IPS DF 6.9 (cell line): ENCODE measurements at places on chromosomes 3 and 15.

GRCh38 chr15:74812533-74812932 is at the start of gene LMAN1L:
TSS of gene LMAN1L (plus strand) at chr15:74812835. CDS start at chr15:74812855, 20 bp downstream.
- no peak for DNase-seq

DNA sequence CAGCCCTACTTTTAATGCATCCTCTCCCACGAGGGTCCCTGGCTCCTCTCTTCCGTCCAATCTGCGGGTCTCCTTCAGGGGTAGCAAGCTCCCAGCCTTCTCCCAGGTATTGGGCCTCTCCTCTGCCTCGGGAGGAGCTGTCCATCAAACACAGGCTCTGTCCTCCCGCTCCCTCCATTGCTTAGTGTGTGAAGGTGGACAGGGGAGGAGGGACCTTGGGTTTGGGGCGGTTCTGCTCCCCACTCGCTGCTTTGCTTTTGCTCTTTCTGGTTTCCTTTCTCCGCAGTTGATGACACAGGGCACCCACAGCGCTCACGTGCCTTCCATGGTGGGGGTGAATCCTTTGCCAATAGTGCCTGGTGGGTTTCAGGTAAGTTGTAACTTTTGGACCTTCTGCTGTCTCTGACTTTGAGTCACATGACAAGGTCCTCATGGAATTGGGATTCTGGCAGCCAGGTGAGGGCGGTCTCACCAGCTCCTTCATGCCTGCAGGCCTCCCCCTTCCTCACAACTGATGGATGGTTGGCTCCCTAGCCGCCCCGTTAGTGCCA is 18.9 kb downstream of the MUC20 start:
- no peak for DNase-seq

GRCh38 chr15:45499426-45499825 is 23.1 kb downstream of the SLC30A4 start:
- DNase-seq, result no peak

GRCh38 chr15:42707068-42707467 is 29.9 kb downstream of the CDAN1 start:
- DNase-seq, result no peak

DNA sequence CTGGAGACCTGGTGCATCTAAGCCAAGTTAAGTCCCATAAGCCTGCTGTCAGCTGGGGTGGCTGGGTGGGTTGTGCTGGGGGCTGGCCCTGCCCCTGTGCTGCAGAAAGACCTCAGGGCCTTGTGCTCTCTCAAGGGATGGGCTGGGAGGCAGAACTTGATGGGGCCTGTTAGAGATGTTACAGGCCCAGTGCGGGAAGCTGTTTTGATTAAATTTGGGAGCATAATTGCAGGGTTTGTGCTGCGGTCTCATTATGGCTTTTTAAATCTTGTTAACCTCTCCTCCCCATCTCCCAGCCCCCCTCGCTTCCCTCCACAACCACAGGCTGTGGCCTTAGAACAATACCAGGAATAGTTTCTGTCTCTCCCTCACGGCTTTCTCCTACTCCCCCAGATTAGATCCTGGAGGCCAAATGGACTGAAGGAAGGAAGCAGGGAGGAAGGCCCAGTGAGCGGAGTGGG is 87.6 kb upstream of the TLE3 start:
- DNase-seq, result no peak

- no peak for DNase-seq
Observed at GRCh38 chr3:13378155-13378554, 42.0 kb downstream of the NUP210 start.

- DNase-seq, result no peak
Observed at GRCh38 chr3:147411238-147411814, 2.2 kb downstream of the ZIC1 start.
